Activated T-helper 2 cell treated with anti-CD3 and anti-CD28 coated beads, Interferon-gamma antibody, Interleukin-2, Interleukin-4, amounts not matched to agents 10 μg/mL and 5 μg/mL and 100 μg/mL, durations not matched to agents 14 hours and 24 hours and 36 hours (primary cell): ENCODE measurements at places on chromosomes 16 and 17.

GRCh38 chr17:7184647-7185046, 5.5 kb upstream of the ASGR1 start:
- no peak for DNase-seq

GRCh38 chr16:71726476-71727315, 2.2 kb upstream of the PHLPP2 start:
- no peak for DNase-seq

GRCh38 chr17:13078591-13079385, 61.0 kb upstream of the ELAC2 start:
- DNase-seq: no peak

GRCh38 chr16:3317315-3317999, 12.2 kb downstream of the ZNF75A start:
- no peak for DNase-seq

GRCh38 chr17:46995841-46996571, 17.0 kb upstream of the RPRML start:
- no peak for DNase-seq

- DNase-seq: no peak
Measured at GRCh38 chr17:39929646-39930407, 2.3 kb downstream of the LRRC3C start.

DNA sequence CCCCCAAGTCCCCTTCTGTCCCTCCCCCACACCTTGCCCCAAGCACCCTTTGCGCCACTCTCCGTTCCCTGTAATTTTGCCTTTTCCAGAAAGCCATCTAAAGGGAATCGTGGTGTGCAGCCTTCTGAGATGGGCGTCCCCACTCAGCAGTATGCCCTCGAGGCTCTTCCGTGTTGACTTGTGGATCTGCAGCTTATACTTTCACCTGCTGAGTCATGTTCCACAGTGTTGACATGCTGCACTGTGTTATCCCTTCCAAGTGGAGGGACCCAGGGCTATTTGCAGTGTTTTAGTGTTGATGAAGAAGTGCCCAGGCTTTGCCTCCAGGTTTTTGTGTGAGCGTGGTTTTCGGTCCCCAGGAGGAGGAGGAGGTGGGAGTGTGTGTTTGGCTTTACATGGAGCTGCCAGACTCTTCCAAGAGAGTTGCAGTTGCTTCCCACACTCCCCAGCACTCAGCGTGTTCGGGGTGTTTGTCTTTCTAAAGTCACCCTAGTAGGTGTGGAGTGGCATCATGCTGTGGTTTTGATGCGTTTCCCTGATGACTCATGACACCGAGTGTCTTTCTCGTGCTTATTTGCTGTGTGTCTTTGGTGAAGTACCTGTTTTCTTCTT, 32.1 kb upstream of the JPT2 start:
- no peak for DNase-seq

DNA sequence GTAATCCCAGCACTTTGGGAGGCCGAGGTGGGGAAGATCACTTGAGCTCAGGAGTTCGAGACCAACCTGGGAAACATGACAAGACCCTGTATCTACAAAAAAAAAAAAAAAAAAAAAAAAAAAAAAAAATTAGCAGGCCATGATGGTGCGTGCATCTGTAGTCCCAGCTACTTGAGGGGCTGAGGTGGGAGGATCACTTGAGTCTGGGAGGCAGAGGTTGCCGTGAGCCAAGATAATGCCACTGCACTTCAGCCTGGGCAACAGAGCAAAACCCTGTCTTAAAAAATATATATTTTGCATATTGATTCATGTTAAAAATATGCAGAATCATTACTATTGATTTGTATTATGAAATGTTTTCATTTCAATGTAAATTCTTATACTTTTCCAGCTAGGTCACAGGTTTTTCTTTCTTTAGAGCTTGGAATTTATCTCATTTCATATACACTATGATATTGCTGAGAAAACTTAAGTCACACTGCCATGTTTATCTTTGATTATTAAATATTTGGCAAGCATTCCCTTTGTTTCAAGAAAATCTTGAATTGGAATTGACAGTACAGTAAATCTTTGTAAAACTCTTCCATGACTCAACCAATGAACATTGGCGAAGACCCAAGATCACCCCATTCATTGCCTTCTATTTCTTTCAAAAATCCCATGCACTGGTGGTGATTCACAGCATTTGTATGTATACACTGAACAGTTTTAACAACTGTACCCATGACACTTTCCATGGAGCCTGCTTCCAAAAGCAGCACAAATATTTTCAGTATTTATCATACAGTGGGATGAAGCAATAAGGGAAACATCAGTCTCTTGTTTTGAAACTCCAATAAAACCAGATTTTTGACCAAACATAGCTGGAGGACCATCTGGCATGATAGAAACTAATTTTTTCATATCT, 83.5 kb upstream of the TNRC6A start:
- DNase-seq: no peak

GRCh38 chr16:82322177-82322576, 152.2 kb upstream of the MPHOSPH6 start:
- DNase-seq: no peak

GRCh38 chr16:81401035-81401950, 43.3 kb upstream of the CMIP start:
- no peak for DNase-seq

- DNase-seq: no peak
Measured at GRCh38 chr17:41724476-41725050, 9.9 kb downstream of the HAP1 start.

GRCh38 chr16:70433458-70434103, 5.3 kb downstream of the ST3GAL2 start:
- DNase-seq: no peak

- DNase-seq: no peak
Measured at GRCh38 chr17:53633856-53634255, 188.9 kb upstream of the KIF2B start.

DNA sequence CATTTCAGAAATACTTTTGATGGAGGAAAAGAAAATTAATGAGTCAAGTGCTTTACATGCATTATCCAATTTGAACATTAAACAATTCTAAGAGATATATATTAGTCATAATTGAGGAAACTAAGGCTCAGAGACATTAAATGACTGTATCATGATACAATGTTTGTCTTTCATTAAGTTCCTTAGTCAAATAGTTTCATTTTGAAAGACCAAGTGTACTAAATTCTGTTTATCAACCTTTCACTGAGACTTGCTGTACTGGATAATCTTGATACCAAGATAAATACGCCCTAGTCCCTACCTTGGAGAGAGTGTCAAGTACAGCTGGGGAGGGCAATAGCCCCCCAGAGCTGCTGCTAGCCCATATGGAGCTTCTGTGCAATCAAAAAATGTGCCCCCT, 24.2 kb downstream of the TOM1L2 start:
- no peak for DNase-seq

GRCh38 chr16:23125277-23125676, 24.0 kb downstream of the USP31 start:
- DNase-seq: no peak

GRCh38 chr16:22355487-22355908, 18.9 kb downstream of the CDR2 start:
- no peak for DNase-seq

GRCh38 chr17:57313097-57313835, 56.9 kb downstream of the MSI2 start:
- DNase-seq: no peak

GRCh38 chr16:89049484-89050118, 44.1 kb upstream of the ACSF3 start:
- DNase-seq: no peak

- DNase-seq: no peak
Measured at GRCh38 chr17:31907342-31907962, 5.9 kb upstream of the UTP6 start.

- no peak for DNase-seq
Measured at GRCh38 chr17:44807817-44808155, 22.3 kb downstream of the GJC1 start.

- peak; percentile 57 for DNase-seq
Measured at GRCh38 chr16:82653550-82654511, 27.1 kb downstream of the CDH13 start.

DNA sequence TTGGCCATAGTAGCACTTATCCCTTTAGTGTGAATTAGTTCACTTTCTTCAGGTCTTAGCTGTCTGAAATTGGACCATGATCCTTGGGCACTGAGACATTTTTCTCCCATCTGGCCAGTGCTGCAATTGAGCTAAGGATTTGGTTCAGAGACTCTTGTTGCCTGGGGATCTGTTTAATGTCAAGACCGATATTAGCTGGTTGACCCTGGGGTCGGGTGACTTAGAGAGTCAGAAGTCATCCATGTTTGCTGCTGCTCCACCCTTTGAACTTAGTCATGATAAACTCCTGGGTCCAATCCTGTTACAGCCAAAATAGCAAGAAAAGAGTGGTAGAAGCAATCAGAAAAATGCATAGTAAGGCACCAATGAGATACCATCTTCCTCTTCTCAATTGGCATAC, 45.8 kb upstream of the TOX3 start:
- no peak for DNase-seq

DNA sequence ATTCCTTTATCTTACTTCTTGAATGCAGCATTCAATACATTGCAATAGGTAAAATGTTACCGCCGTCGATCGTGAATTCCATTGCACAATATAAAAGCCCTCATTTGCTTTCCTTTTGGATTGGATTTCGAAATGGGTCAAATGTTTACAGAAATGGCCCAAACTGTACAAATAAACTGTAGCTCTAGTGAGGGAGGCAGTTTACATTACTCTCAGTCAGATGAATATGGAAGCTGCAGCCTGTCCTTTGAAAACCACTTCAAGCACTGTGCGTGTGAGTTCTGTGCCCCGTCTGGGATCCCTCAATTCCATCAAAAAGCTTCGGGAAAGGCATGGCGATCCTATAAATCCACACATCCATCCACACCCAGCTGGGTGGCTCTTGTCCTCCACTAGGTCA, 258.6 kb upstream of the FOXF1 start:
- DNase-seq: no peak

GRCh38 chr17:78184868-78185267, 2.0 kb downstream of the TK1 start:
- DNase-seq: no peak

DNA sequence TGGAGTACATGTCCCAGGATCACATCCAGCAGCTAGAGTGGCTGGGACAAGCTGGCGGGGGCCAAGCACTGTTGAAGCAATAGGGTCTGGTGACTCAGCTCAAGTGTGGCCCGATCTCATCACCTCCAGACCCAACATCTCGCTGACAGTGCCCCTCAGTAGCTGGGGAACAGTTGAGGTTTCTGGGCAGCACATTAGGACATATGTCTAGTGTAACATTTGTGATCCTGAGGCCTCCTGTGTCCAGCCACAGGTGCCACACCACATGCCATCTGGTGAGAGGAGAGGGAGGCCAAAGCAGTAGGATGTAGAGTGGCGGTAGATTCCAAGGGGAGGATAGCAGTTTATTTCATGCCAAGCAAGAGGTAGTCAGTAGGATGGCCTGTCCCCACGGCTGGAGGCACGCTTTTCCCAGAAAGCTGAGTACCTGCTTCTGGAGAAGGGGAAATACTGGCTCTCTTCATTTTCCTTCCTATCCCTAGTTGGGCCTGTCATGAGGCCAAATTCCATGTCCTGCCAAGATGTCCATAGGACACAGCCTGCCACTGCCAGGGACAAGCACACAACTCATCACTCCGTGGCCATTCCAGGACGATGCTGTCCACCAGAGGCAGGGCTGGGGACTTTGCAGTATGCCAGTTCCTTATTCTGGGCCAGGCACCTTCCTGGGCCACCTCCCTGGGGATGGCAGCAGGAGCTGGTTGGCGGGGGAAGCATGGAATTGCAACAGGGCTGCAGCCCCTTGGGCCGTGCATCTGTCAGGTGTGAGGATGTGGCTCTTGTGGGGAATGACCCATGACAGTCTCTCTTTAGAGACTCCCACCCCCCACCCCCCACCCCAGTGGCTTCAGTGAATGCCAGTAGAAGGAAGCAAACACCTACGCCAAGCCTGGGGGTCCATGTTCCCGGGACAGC, 24.0 kb downstream of the GGA3 start:
- DNase-seq: no peak

GRCh38 chr16:88402551-88403240, 19.9 kb downstream of the ZNF469 start:
- no peak for DNase-seq

DNA sequence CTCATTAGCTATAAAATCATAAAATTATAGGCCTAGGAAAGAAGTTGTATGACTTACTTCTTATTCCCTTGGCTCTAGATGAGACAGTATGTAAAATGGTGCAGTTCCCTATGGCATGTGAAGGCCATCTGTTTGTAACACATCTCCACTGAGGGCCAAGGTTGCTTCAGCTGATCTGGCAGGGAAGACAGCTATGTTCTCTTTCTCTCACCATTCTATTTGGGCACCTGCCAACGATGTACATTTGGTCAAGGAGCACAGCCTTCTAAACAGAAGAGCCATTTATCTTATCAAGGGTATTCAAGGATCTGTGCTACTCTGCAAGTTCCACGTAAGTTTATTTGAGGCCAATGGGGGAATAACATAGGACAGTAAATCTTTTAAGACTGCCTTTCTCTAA, 129.8 kb upstream of the TOM1L1 start:
- no peak for DNase-seq

DNA sequence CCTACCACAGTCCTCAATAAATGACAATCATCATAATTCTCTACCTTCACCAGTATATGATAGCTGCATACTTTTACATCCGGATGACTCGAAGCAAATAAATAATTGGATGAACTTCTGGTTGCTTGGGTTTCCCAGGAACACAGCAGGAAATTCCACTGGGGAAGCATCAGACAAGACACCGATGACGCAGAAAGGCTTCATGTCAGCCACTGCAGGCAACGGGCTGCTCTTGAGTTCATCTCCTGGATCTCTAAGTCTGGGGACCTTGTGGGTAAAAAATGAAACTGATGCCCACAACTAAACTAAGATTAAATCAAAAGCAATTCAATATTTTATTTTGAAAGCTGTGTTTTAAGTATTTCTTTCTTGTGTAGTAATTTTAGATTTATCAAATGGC, 472.1 kb upstream of the C16orf82 start:
- no peak for DNase-seq

DNA sequence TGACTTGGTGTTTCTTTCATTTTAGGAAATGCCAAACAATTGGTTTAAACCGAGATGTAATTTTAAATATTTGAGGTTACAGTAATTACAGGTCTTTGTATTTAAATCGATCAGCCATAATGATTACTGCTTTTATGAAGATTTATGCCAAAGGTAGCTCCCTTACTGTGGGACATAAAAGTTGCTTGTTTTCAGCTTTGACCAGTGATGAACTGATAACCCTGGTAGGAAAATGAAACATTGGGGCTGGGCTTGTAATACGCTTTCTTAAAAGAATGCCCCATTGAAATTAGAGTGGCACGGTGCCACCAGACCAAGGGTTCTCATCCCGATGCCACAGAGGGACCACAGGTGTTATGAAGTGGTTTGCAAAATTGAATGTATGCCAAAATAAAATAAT, 7.3 kb downstream of the TNRC6A start:
- no peak for DNase-seq
